ENCODE measurements at places on chromosomes 12 and 14. TPM values are rescaled to one million over a fixed set of nuclear protein-coding genes. Genes with fewer than 3 reads are reported as not detected.

- no peaks in the 10 kb centered on the region for H3K27me3 ChIP-seq
- H3K4me3 ChIP-seq, result no peak overlapping the region
- H3K27ac ChIP-seq, result no peak overlapping the region
- no peaks in the 10 kb centered on the region for H3K36me3 ChIP-seq
Measured at GRCh38 chr14:35470755-35471154, 63.2 kb upstream of the INSM2 start.

- DNase-seq, result peak; percentile 87
- no peaks in the 10 kb centered on the region for H3K36me3 ChIP-seq
- no peaks in the 10 kb centered on the region for H3K27me3 ChIP-seq
Measured at GRCh38 chr12:87155621-87156020, 873.6 kb downstream of the C12orf50 start.

DNA sequence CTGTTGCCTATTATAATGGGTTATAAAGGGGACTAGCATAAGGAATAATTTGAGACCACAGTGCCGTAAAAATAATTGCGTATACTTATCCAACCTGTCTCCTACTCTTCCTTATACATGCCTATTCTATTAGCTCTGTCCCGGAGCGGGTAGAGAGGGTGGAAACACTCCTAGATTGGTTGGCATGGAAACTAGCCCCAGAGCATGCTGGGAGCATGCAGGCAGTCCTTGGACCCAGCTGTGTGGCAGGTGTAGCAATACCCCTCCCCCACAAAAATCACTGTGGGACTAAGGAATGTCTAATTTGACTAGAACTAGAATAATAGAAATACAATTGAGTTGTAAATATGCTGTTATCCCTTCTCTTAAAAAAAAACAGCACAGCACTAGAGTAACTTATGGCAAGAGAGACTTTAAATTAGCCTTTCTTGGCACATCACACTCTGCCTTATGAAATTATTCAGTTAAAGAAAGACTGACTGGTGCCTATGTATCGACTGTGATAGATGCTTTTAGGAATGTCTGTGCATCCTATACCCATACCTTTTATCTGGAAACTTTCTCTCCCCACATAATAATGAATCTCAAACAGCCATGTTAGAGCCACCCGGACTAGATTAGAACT lies 244.0 kb upstream of the DAAM1 start:
- no peak overlapping the region for H3K27ac ChIP-seq
- H3K4me3 ChIP-seq, result no peak overlapping the region
- H3K27me3 ChIP-seq, result no peaks in the 10 kb centered on the region
- H3K4me1 ChIP-seq, result peaks cover 29% of the 10 kb centered on the region
- no peak for DNase-seq
- no peaks in the 10 kb centered on the region for H3K36me3 ChIP-seq

DNA sequence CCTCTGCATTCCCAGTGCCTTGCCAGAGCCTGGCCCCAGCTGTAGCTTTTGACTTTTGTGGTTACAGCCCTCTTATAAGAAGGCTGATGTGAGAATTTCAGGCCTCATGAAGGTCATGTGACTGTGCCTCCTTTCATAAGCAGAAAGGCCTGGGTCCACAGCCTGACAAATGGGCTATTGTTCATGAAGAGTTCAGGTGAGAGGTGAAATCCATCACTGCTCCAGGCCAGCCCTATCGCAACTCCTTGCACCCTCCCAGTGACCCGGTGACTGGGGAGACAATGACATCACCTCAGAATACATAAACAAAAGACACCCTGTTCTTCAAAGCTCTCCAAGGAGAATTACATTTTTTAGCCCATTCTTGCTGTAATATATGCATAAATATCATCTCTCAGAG lies 321.5 kb downstream of the PCNX1 start:
- no peaks in the 10 kb centered on the region for H3K4me1 ChIP-seq
- DNase-seq, result no peak
- no peak overlapping the region for H3K4me3 ChIP-seq
- H3K27me3 ChIP-seq, result no peaks in the 10 kb centered on the region
- H3K27ac ChIP-seq, result no peak overlapping the region

A2M gene
- 63.5 TPM for total RNA-seq

DNA sequence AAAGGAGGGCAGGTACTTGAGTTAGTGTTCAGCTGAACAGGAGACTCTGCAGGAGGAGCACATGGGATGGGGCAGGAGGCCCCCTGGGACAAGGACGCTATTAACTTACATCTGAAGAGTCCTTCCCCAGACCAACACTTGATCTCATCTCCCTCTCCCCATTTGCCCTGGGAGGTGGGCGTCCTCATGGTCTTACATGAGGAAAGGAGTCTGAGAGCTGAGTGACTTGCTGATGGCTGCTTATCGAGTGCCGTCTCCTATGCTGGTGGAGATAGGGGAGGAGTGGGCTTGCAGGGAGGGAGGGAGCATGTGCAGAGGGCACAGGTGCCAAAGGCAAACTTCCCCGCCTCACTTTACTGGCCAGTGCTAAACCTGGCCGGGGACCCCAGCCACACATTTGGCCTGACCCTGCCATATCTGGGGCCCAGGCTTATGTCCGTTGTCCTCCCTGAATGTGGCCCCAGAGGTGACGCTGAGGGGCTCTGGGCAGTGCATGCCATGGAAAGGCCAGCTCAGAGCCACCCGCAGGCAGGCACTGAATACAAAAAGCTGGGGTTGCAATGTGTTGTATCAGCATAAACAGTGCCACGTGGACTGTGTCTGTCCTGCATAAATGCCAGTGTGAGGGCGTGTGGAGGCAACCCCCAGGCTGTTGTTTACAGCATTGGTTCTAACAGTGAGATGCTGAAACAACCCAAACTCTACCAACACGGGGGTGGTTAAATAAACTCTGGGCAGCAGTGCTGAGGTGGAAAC lies 29.4 kb downstream of the FAIM2 start:
- H3K36me3 ChIP-seq, result no peaks in the 10 kb centered on the region
- DNase-seq, result no peak
- no peak overlapping the region for H3K4me3 ChIP-seq
- no peaks in the 10 kb centered on the region for H3K27me3 ChIP-seq
- H3K4me1 ChIP-seq, result peaks cover 20% of the 10 kb centered on the region
- no peak overlapping the region for H3K27ac ChIP-seq

- no peaks in the 10 kb centered on the region for H3K36me3 ChIP-seq
- no peak for DNase-seq
- no peak overlapping the region for H3K27ac ChIP-seq
- peaks cover 17% of the 10 kb centered on the region for H3K4me1 ChIP-seq
- no peaks in the 10 kb centered on the region for H3K27me3 ChIP-seq
Measured at GRCh38 chr12:53338916-53339315, 2.8 kb upstream of the SP7 start.

DNA sequence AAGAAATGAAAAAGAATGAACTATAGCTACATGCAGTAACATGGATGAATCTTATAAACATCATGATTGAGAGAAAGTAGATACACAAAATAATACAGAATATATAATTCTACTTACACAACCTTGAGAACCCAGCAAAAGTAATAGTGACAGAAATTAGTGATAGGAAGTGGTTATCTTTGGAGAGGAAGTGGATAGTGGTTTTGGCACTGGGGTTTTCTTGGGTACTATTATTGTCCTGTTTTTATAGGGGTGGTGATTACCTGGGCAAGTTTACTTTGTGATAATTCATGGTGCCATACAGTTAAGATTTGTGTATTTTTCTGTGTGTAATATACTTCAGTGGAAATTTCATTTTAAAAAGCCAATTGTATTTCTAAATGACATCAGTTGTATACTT lies 352.7 kb downstream of the AEBP2 start:
- no peak overlapping the region for H3K27ac ChIP-seq
- no peak overlapping the region for H3K4me3 ChIP-seq
- no peaks in the 10 kb centered on the region for H3K27me3 ChIP-seq
- no peaks in the 10 kb centered on the region for H3K36me3 ChIP-seq

ETV6 gene
- 6.5 TPM for total RNA-seq

- H3K36me3 ChIP-seq, result no peaks in the 10 kb centered on the region
- no peak overlapping the region for H3K4me3 ChIP-seq
- DNase-seq, result no peak
Measured at GRCh38 chr14:99039331-99040041, 232.5 kb downstream of the BCL11B start.

DNA sequence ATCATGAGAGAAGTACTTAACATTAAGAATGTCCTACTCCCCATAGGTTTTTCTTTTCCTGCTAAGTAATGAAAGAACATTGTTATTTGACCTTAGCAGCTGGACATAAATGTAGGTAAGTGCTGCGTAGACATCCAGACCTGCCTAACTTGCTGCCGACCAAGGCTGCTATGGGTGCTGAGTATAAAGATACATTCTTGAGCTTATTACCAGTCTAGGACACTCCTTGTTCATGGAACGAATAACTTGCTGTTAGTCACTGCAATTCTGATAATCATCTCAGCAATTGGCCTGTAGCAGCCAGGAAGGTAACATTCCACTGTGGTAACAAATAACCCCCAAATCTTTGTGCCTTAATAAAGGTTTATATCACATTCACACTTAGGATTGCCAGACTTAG lies 478.1 kb downstream of the VRK1 start:
- no peak for DNase-seq
- no peak overlapping the region for H3K4me3 ChIP-seq
- H3K36me3 ChIP-seq, result no peaks in the 10 kb centered on the region

DNA sequence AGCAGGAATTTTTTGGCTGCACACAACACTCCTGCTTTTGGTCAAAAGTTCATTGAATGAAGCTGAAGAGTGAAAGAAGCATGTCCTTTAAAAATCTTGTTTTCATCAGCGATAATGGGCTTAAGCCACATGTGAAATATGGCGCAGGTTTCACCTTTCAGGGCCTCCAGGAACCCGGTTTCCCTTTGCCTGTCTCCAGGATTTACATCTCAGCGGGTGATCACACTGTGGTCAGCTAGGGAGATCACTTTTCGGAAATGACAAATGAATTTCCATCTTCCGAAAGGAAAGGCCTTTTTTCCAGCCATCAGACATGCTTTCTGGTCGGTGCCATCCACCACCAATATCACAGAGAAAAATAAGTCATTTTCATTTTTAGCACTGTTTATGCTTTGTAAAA lies 727.1 kb upstream of the TBX3 start:
- no peaks in the 10 kb centered on the region for H3K4me1 ChIP-seq
- no peak for DNase-seq
- no peak overlapping the region for H3K27ac ChIP-seq

DNA sequence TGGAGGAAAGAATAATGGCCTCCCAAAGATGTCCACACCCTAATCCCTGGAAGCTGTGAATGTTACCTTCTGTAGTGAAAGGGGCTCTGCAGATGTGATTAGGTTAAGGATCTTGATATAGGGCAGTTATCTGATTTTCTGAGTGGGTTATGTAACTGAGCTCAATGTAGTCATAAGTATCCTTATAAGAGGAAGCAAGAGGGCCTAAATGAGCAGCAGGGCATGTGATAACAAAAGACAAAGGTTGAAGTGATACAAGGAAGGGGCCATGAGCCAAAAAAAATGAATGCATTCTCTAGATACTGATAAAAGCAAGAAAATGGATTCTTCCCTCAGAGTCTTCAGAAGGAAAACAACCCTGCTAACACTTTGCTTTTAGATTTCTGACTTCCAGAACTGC lies 78.8 kb downstream of the OSBPL8 start:
- H3K4me3 ChIP-seq, result no peak overlapping the region
- peaks cover 5% of the 10 kb centered on the region for H3K4me1 ChIP-seq
- H3K36me3 ChIP-seq, result no peaks in the 10 kb centered on the region
- no peak for DNase-seq

- no peaks in the 10 kb centered on the region for H3K27me3 ChIP-seq
- no peak overlapping the region for H3K4me3 ChIP-seq
- no peak for DNase-seq
- no peak overlapping the region for H3K27ac ChIP-seq
- no peaks in the 10 kb centered on the region for H3K4me1 ChIP-seq
Measured at GRCh38 chr14:50941151-50941550, 3.1 kb downstream of the PYGL start.

DNA sequence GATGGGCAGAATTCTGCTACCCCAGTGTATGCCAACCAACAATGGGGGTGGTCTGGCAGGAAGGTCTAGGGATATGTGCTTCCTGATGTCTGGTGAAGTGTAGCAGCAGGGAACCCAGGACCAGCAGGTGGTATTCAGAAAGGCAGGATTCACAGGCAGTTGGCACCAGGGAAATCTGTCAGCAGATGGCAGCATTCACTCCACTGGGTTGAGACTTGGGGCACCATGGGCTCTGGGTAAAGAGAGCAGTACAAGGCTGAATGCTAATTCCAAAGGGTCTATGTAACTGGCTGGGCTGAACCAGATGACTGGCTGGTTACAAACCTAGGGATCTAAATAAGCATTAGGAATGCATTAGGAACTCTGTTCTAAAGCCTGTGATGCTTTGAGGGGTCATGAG lies 466.9 kb upstream of the STXBP6 start:
- H3K27ac ChIP-seq, result no peak overlapping the region
- no peak overlapping the region for H3K4me3 ChIP-seq
- no peak for DNase-seq
- no peaks in the 10 kb centered on the region for H3K27me3 ChIP-seq
- H3K4me1 ChIP-seq, result no peaks in the 10 kb centered on the region

DNA sequence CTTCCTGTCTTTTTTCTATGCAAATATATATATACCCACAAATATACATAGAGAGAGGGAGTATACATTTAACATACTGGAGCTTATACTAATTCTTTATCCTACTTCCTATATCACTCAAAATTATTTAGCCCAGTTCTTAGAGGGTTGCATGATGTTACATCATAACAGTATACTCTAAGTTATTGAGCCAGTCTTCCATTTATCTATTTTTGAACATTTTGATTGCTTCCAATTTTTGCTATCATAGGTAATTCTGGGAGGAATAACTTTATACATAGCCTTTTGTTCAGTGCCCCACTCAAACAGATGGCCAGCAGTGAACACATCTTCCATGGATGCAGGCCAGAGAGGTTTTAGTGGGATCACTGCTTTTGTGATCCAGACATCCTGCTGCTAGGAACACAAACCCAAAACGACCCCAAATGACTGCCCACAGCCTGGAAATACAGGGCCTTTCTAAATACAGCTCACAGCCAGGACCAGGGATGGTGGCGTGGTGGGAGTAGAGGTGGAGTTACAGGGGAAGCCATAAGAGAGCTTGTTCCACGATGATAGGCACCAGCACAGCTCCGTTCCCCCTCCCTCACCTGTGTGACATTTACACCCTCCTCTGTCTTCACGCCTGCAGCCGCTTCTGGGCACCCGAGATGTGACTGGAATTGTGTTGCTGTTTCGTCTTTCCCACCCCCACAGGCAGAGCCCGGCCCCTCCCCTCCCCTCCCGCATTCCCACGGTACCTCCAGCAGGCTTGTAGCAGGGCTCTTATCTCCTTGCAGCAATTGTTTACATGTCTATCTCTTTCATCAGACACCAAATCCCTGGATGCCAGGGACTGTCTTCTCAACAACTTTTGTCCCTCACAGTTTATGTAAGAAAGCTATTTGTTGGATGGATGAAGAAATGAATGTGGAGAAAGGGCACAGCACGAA lies 30.7 kb upstream of the HDAC7 start:
- no peak overlapping the region for H3K27ac ChIP-seq
- no peak for DNase-seq
- no peaks in the 10 kb centered on the region for H3K27me3 ChIP-seq
- no peaks in the 10 kb centered on the region for H3K36me3 ChIP-seq
- H3K4me3 ChIP-seq, result no peak overlapping the region

SSTR1 gene
- not detected for total RNA-seq

- no peak overlapping the region for H3K27ac ChIP-seq
- H3K27me3 ChIP-seq, result no peaks in the 10 kb centered on the region
- H3K36me3 ChIP-seq, result no peaks in the 10 kb centered on the region
Measured at GRCh38 chr14:64364907-64365306, 23.2 kb upstream of the MTHFD1 start.

KRT79 gene
- total RNA-seq, result not detected
